ENCODE measurements at places on chromosomes 3 and 15. TPM values are rescaled to one million over a fixed set of nuclear protein-coding genes. Genes with fewer than 3 reads are reported as not detected.

GRCh38 chr15:80561500-80561899 is 133.6 kb upstream of the ABHD17C start:
- no peak for DNase-seq

DNA sequence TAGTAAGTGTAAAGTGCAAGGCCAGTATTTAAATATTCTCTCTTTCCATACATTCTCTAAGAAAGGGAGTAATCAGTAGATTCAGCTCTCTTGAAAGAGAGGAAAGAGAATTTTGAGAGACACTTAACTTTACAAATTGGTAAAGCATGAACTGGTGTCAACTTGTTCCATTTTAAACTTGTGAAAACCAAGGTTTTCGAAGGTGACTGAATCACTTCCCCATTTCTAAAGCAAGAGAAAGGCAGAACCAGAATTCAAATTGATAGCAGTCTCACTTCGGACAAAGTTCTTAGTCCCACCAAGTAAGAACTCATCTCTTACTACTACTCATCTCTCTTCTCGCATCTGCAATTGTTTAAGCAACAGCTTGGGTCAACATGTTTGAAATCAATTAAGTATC is 22.4 kb downstream of the TJP1 start:
- DNase-seq, result no peak

DNA sequence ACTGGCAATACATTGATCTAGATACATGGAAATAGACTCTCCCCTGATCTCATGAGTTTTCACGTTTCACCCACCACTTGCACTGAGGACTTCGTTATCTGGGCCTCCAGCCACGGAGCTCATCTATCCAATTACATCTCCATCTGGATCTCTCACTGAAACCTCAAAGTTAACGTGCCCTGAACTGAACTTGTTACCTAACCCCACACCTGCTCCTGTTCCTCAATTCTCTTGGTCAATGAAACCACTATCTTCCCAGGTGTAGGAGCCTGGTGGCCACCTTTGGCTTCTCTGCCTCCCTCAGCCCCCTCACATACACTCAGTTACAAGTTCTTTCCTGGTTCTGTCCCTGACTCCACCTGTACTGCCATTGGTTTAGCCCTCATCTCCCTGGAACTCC is 9.7 kb downstream of the DGKG start:
- no peak for DNase-seq

DNA sequence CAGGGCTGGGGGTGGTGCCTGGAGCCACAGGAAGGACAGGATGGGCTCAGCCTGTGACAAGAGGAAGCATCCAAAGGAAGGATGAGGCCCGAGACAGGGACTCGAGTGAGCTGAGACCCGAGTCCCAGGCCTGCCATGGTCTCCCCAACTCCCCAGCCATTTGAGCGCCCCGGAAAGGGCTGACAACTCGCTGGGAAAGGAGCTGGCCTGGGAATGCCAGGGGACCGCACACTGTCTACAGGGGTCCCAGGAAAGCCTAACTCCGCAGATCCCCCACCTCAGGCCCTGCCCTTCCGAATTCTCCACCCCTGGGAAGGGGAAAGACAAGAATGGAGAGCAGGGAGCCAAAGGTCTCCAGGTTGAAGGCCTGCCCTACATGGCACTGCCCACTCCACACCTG is 21.0 kb upstream of the SHISA5 start:
- DNase-seq, result no peak

- no peak for DNase-seq
Observed at GRCh38 chr3:28846971-28847478, 433.8 kb upstream of the RBMS3 start.

DNA sequence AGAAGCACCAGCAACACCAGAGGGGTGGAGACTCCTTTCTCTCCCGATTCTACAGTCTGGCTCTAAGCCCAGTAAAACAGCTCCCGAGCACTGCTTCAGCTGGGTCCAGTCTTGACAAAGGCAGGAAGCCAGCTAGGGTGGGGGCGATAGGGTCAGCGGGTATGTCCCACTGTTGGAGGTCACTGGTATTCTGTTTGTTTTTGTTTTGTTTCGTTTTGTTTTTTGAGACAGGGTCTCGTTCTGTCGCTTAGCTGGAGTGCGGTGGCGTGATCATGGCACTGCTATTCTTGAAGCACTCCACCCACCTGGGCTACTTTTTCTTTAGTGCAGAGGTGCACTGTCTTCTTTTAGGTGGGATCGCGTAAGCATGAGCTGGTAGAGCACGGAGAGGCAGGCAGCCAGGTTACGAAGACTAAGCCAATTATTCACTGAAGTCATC is 16.3 kb downstream of the GCSAM start:
- no peak for DNase-seq

DNA sequence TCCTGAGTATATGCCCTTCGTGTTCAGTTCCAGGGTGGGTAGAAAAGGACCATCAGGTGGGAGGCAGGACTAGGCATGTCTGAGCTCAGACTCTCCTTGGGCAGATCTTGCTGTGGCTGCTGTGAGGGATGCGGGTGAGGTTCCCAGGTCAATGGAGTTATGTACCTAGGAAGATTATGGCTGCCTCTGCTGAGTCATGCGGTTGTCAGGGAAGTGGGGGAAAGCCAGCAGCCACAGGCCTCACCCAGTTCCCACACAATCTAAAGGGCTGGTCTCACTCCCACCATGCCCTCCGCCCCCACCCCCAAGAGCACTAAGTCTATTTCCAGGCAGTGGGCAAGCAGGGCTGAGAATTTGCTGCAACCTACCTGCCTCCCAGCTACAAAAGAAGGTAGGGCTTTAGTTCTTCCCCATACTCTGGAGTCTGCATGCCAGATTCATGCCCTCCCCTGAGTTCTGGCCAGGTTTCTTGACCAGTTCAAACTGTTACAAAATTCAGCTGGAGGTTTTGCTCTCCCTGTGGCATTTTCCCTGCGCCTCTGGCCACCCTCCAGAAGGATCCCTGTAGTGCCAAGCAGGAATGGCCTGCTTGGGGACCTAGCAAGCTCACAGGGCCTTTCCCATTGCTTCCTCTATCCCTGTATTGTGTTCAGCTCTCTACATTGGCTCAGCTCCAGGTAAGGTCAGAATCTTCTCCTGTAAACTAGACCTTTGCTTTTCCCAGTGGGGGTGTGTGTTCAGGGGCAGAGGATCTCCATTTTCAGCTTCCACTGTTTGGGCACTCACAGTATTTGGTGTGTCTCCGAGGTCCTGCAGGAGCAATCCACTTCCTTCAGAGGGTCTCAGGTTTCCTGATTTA is 12.7 kb upstream of the TMCO5A start:
- no peak for DNase-seq

DNA sequence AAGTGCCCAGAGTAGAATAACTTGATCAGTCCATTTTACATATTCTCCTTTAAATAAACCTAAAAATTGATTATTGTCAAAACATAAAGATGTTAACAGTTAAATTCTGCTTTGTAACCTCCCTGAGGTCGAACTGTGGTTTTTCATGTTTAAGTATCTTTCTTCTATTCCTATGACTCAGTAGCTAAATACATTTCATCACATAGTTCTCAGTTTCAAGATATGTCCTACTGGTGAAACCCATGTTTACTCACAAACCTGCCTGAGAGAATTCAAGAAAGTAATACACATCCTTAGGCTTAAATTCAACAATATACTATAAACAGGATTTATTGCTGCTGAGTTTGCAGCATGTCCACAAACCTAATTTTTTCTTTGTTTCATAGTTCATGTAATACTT is 692.9 kb downstream of the ZPLD1 start:
- DNase-seq, result no peak

DNA sequence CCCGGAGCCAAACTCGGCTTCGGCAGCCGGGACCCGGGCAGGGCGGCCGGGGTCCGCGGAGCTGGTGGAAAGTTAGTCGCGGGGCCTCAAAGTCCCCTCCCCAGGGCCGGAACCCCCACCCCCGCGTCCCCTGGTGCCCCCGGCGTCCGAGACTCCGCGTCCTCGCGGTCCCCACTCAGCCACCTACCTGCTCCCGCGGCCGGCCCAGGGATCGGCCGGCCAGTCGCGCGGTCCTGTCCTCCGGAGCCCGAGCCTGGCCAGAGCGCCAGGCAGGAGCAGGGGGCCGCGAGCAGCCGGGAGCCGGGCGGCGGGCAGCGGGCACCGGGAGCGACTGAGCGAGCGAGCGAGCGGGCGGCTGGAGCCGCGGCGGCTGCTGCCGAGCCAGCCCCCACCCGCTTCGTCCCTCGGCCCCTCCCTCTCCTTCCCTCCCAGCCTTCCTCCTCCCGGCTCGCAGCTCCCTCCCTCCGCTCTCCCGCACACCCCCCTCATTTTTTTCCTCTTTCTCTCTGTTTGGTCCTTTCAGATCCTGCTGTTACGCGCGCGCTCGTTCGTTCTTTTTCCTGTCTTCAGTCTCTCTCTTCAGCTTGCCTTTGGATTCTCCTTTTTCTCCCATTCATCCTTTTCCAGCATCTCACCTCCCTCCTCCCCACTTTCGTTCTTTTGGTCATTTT is at the start of gene MEGF11:
Gene MEGF11, minus strand, starts transcription at position 333 of the 671 bp plus-strand sequence. CDS start 125,347 bp downstream, outside the sequence.
- DNase-seq, result no peak

- no peak for DNase-seq
Observed at GRCh38 chr3:182083112-182083511, 371.4 kb downstream of the SOX2 start.

GRCh38 chr3:74518610-74519009 is 95.8 kb downstream of the CNTN3 start:
- no peak for DNase-seq

DNA sequence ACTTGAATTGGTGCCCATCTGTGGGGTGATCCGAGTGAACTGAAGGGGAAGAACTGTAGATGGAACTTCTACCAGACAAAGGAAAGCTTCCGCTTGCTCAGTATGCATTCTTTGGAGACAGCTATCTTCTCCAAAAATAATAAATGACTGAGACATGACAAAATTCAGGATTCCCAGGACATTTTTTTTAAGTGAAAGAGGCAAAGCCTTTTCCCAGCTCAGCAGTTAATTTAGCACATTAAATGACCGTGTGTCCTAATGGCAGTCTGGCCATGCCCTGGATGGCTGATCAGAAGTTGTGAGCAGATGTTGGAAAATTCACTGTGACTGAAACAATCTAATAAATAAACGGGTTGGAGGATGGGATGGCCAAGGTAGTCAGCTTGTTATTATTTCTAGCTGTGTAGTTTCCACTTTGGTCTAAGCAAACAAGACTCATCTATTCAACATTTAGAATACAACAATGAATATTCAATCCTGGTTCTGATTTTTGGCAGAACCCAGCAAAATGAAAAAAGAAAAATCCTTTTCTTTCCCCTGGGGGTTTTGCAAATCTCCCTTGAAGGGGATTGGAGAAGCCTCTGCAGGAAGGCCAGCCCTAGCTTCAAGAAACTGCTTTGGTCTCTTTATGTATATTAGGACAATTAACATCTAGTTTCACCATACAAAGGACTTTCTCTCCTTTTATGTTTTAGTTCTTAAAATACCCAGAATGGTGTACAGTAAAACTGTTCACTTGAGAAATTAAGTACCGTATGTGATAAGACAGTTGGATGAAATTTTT is 540.9 kb upstream of the MDFIC2 start:
- no peak for DNase-seq

DNA sequence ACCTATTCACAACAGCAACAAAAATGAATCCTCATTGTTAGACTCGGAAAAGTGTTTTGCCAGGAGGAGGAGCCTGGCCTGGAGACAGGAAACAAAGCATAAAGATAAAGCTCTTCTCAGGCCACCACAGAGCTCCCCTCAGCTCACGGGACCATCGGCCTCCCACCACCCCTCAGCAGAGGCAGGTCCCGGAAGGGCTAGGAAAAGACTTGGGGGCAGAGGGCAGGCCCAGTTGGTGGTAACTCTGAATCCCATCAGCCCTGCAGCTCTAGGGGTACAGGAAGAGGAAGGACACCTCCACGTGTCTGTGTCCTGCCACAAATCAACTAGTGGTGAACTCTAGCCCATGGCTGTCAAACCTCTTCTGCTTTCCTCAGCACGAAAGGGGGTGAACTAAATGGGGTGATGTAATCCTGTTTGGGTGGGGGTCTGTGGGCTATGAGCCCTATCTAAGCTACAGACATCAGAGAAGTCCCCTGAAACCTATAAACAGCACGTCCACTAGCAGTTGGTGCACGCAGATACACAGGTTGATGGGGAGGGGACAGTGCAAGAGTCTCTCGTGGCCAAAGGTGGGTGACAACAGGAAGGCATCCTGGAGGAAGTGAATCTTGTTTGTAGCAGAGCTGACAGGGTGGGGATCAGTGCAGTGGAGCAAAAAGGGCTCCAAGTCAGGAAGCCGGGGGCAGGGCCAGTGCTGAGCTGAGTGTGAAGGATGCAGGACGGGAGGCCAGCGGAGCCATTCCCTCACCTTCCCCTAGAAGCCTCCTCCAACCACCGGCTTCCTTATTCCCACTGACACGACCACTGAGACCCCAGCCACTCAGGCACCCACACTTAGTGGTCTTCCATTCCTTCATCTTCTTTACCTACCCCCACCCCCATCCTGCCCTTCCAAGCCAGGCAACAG is 111.1 kb upstream of the HACD2 start:
- DNase-seq, result no peak

- DNase-seq, result no peak
Observed at GRCh38 chr15:38496151-38496550, 42.2 kb downstream of the FAM98B start.

DNA sequence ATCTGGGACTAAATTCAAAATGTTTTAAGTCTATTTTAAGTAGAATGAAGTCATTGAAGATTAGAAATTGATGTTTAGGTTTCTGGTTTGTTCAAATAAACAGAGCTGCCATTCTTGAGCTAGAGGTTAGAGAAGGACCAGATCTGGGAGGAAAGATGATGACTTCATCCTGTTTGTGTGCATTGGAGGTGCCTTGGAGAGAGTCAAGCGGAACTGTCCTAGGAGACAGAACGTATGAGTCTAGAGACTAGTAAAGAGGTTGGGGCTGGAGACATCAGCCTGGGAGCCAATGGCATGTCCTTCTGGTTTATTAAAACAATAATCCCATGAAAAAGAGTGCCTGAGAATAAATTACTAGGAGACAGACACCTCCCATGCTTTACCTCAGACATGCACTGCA is 303.4 kb downstream of the KBTBD8 start:
- DNase-seq, result no peak

The GOLGA8H gene
- total RNA-seq, result 0.15 TPM

The ALG1L2 gene
- 0.78 TPM for total RNA-seq

The NR2F2 gene
- total RNA-seq, result 37.0 TPM

The OR5K2 gene
- not detected for total RNA-seq

The PRR20G gene
- not detected for total RNA-seq

The GDPGP1 gene
- 5.6 TPM for total RNA-seq

The CDC25A gene
- total RNA-seq, result 0.58 TPM
